ENCODE measurements at places on chromosomes 4 and X.

- DNase-seq, result no peak
Measured at GRCh38 chrX:134625315-134625718, 33.0 kb downstream of the PLAC1 start.

- no peak for DNase-seq
Measured at GRCh38 chrX:49838374-49838773, 9.3 kb downstream of the PAGE4 start.

DNA sequence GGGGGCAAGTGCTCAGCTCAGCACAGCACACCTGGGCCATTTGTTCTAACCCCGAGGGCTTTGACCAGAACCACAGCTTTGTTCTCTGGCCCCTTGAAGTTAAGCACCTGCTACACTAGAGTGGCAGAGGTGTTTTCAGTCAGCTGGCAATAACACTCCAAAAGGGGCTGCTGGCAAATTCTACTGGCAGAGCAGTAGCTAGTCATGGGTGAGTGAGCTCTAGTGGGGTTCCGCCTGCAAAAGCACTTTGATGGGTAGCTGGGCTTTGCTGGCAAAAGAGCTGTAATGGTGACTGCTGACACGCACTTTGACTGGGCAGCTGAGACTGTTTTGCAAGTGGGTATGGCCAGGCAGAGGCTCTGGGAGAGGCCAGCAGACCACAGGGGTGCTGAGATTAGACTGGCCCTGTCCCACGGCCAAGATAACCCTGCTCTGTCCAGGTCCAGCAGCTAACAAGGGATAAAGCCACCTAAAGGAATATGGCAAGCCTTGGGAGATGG, 65.2 kb upstream of the TENT5D start:
- no peak for DNase-seq

GRCh38 chrX:34915463-34916225, 27.0 kb upstream of the FAM47B start:
- no peak for DNase-seq

GRCh38 chr4:19399001-19399400, 852.7 kb upstream of the SLIT2 start:
- no peak for DNase-seq

DNA sequence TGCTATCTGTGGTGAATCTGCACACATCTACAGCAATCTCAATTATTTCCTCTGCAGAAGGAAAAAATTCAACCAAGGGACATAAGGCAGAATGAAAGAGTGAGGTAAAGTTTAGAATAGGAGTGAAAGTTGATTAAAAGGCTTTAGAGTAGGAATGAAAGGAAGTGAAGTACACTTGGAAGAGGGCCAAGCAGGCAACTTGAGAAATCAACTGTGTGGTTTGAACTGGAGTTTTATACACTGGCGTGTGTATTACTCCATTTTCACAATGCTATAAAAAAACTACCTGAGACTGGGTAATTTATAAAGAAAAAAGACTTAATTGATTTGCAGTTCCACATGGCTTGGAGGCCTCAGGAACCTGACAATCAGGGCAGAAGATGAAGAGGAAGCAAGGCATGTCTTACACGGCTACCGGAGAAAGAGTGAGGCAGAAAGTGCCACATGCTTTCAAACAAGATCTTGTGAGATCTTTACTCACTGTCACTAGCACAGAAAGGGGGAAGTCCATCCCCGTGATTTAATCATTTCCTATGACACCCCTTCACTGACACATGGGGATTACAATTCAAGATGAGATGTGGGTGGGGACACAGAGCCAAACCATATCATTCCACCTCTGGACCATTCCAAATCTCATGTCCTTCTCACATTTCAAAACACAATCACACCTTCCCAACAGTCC, 234.8 kb downstream of the IL15 start:
- DNase-seq, result no peak

DNA sequence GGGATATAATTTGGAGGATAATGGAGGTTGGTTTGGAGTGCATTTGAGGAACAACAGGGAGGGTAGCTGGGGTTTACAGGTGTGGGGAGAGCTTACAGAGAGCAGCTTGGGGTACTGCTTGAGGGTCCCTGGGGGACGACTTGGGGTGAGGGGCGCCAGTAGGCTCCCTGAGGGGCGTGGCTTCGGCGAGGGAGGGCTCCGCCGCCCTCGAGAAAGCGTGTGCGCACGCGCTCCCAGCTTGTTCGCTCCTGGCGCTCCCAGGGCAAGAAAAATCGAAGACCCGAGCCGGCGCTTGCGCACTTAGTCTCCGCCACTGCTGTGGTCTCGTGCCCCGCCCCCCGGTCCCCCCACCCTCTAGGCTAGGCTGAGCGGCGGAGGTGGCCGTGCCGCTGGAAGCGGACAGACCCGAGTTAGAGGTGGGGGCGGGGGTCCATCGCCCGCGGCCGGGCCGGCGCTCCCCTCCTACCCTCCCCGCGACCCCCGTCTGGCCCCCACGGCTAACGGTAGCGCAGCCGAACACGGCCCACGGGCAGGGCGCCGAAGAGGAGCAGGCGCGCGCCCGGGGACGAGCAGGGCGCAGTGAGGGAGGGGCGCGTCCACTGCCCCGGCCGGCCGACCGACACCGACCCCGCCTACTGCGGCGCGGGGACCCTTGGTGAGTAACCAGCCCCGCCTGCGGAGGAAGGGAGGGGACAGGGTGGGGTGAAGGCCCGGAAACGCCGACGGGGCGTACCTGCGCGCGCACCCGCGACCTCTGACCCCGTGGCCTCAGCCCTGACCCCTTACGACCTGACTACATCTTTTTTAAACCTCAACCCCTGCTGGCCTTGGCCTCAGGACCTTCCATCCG, 5.4 kb upstream of the CCDC120 start:
- peak; percentile 86 for DNase-seq

DNA sequence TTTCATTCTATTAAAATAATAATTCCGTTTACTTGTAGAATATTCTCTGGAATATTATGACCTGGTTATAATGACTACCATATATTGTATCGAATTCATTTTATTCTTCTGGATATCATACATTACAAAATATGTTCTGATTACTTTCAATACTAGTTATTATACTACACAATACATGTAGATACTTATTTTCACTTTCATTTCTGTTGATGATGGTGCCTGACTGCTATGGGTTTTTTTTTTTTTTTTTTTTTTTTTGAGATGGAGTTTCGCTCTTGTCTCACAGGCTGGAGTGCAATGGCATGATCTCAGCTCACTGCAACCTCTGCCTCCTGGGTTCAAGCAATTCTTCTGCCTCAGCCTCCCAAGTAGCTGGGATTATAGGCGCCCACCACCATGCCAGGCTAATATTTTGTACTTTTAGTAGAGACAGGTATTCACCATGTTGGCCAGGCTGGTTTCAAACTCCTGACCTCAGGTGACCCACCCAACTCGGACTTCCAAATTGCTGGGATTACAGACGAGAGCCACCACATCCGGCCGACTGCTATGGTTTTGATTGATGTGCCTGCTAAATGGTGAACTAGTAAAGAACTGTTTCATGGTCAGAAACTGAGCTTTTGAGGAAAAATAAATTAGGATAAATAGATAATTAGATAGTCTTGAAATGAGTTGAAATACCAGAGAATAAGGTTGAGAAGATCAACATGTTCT, 39.5 kb downstream of the PCDH10 start:
- DNase-seq, result no peak

DNA sequence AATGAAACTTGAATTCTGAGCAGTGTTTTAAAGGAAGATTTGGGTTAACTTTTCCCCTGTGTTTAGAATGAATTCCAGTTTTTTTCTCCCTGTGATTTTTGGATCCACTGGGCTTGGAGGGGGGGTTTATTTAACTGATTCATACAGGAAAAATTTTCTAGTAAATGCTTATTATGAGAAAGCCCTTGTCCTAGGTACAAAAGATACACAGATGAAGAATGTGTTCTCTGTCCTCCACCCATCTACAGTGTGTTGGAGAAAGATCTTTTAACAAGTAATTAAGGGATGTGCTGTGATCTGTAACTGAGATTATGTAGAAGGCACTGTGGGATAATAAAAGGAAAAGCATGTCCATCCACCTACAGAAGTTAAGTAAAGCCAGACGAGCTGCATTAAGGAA, 103.9 kb downstream of the STIM2 start:
- no peak for DNase-seq

GRCh38 chr4:156824451-156825060, 147.0 kb downstream of the PDGFC start:
- DNase-seq, result no peak

DNA sequence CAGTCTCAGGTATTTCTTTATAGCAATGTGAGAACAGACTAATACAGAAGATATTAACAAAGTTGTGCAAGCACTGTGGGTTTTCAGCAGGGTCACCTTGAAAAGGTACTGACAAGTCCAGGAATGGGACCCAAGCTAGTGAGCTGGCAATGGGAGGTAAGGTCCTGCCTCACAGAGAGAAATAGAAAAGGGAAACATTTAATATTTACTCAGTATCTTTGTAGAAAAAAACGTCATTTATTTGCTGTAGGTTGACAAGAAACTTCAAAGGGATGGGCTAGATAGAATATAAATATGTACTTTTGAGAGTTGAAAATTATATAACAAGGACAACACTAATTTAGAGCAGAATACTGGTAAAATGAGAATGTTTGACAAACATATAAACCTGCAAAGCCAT, 89.0 kb downstream of the GPRIN3 start:
- no peak for DNase-seq

- DNase-seq, result no peak
Measured at GRCh38 chr4:15557786-15558550, 88.3 kb downstream of the CC2D2A start.
